ENCODE measurements at places on chromosomes 11 and 22.

GRCh38 chr11:103987629-103988594, 48.5 kb upstream of the DDI1 start:
- DNase-seq, result no peak

DNA sequence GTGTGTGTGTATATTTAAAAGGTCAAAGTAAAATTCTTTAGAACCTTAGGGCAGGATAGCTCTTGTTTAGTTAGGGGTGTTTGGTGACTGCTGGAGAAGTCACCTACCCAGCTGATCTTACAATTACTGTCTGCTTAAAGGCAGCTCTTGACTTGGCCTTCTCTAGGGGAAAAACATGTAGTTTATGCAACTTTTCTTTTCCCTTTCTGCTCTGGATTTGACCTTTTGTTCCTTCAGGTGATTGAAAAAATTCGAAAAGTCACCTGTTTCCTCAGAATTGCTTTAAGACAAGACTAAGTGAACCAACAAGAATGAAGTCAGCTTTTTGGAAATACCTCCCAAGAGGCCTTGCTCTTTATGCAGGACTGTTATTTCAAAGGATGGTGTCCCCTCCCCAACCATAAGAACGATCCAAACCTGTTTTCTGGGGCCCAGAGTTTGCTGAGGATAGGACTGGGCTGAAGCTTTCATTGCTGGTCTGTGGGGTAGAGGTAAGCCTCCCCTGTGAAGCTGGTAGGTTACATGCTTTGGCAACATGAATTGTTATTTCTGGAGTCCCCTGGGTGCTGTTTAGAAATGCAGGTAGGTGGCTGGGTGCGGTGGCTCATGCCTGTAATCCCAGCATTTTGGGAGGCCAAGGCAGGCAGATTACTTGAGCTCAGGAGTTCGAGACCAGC, 111.2 kb downstream of the PTPRJ start:
- no peak for DNase-seq

DNA sequence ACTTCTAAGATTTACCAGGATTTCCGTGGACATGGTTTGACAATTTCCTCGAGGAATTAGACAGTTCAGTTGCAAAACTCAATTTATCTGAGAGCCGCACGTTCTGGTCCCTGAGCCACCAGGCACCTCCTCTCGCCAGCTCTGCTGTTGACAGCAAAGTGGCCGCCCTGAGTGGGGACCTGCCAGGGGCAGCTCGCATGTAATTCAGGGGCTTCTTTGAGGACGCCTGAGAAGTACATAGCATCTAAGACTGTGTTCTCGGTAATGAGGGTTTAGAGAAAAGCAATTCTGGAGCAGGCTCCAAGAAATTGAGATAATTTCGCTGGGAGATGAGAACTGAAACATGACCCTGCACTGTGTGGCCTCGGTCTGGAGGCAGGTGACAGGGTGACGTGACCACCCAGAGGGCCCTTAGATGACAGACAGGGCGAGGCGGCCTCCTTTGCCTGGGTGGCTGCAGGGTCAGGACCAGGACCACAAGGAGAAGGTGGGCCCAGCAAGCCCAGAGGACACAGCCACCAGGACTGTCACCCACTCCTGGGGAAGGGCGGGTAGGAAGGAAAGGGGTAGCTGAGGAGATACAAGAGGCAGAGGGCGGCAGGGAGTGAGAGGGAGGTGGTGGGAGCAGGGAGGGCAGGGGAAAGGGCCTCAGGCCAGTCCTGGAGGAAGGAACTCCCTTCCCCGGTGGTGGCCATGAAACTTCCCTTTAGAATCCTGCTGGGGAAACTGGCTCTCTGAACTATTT, 55.0 kb downstream of the RTL6 start:
- no peak for DNase-seq

DNA sequence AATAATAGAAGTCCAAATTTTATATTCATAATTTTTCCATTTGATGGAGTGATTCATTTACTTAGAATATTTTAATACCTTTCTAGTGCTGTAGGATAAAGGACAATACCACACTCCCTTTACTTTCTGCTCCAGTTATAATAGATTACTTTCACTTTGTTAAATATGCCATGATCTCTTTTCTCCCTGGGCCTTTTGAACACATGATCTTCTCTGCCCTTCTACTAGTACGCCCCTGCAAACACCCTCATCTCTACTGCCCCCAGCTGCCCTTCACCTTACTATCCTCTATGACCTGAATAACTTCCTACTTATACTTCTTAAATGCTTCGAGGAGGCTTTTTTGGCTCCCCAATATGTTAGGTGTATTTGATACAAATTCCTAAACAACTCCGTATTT, 177.3 kb downstream of the GUCY1A2 start:
- no peak for DNase-seq

DNA sequence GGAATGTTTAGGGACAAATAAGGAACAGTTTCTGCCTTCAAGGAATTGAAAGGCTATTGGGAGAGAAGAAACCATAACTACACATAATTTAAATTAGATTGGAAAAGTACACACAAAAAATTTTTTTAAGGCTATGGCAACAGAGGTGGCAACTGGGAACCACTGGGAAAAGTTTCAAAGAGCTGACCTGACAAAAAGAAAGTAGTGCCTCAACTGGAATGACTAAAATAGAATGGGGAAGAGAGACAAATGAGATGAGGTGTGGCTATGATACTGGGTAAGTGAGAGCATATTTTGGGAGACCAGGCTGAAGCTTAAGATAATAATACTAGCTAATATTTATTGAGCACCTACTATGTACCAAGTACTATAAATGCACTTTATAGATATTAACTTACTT, 2.9 kb upstream of the AKIP1 start:
- no peak for DNase-seq

GRCh38 chr11:130888790-130889189, 27.5 kb downstream of the SNX19 start:
- no peak for DNase-seq

- DNase-seq, result no peak
These were observed 123.8 kb downstream of the TEAD1 start for GRCh38 chr11:12797996-12798395.

DNA sequence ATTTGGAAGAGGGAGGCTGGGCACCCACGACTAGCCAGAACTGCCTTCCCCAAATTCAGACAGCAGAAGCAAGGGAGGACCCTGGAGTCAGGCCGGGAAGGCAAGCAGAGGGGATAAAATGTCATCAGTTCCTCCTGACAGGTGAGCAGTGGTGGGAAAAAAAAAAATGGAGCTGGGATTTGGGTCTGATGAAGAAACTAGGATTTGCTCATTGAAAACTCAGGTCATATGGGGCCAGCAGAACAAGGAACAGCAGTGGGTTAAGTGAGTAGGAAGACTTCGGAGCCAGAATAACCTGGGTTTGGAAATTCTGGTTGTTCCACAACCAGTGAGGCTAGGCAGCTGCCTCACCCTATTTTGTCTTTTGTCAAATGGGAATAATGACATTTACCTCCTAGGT, 28.9 kb upstream of the DRD2 start:
- no peak for DNase-seq

GRCh38 chr11:106463154-106463553, 385.7 kb downstream of the AASDHPPT start:
- DNase-seq, result no peak

GRCh38 chr11:36388071-36388470, 92.0 kb downstream of the PRR5L start:
- DNase-seq, result no peak

GRCh38 chr22:29308791-29309262, 2.4 kb downstream of the GAS2L1 start:
- DNase-seq, result peak; percentile 50

- no peak for DNase-seq
These were observed 446.9 kb upstream of the B3GAT1 start for GRCh38 chr11:134858783-134859480.

GRCh38 chr11:101346591-101346990, 217.0 kb upstream of the PGR start:
- DNase-seq, result no peak

DNA sequence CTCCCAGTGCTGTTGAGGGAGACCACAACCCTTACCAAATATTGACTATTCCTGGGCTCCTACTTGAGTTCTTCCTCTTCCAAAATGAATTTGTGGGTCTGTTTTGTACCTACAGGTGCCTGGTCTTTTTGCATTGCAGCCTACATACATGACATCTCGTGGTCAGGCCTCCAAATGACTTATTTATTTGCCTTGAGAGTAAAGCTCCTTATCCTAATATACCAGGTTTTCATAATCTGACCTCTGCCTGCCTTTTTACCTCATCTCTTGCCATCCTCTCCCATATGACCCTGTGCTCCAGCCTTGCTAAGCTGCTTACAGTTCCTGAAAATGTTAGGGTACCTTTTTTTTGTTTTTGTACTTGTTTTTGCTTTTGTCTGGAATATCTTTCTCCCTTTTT, 130.4 kb downstream of the UVRAG start:
- DNase-seq, result no peak

DNA sequence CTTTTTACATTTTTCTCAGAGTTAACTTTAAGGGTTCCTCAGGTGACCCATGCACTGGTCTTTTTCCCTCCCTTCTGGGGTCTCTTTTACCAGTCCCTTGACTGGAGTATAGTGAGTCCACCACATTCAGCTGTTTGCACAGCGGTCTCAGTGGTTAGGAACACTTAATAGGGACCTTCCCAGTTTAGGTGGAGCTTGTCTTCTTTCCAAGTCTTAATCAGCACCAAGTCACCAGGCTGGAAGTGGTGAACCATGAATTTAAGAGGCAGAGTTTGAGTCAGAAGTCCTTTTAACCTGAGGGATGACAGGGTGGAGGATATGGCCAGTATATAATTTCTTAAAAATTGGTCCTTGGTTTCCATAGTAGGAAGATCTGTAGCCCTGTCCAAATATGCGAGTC, 349.7 kb upstream of the MPPED2 start:
- no peak for DNase-seq

DNA sequence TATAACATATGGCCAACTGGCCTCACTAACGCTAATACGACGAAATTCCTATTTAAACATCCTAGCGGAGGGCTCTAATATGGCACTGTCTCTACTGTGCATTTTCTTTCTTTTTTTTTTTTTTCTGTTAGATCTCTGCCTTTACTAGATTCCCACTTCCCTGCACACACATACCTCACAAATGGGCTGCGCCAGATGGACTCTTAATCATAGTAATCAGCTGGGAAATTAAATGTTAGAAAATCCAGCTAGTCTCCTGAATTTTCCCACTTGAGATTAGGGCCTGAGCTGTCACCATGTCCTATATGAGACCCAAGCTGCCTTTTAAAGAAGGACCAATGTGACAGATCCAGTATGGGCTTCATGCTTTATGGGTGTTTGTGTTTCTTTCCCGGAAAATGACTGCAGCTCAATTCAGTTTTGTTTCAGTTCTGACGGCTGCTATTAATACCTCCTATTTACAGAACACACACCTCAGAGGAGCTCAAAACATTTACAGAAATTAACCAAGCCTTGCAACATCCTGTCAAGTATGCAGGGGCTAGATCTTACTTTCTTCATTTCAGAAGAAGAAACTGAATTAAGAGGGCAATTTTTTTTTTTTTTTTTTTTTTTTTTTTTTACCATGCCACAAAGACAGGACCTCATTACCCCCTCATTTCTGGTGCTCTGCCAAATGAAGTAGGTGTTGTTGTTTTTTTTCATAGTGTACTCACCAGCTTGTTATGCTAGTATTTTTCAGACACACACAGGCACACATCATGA, 49.8 kb upstream of the BLID start:
- DNase-seq, result no peak

DNA sequence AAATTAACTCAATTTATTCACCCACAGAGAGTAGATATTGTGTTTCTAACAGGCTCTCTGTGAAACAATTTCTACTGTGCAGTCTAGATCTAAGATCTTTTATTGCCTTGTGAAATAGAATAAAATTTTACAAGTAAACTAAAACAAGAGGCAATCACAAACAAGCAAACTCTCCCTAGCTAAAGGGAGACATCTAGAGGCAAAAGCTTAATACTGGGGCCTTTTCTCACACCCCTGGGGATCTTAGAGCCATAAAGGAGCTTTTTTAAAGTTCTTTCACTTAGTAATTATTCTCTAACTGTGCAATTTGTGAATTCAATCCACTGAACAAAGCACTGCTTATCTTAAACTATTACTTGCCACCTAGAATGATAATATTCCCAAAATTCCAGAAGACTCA, 19.7 kb downstream of the ALG9 start:
- DNase-seq, result no peak

GRCh38 chr22:27718186-27719035, 83.1 kb downstream of the MN1 start:
- DNase-seq, result peak; percentile 57

DNA sequence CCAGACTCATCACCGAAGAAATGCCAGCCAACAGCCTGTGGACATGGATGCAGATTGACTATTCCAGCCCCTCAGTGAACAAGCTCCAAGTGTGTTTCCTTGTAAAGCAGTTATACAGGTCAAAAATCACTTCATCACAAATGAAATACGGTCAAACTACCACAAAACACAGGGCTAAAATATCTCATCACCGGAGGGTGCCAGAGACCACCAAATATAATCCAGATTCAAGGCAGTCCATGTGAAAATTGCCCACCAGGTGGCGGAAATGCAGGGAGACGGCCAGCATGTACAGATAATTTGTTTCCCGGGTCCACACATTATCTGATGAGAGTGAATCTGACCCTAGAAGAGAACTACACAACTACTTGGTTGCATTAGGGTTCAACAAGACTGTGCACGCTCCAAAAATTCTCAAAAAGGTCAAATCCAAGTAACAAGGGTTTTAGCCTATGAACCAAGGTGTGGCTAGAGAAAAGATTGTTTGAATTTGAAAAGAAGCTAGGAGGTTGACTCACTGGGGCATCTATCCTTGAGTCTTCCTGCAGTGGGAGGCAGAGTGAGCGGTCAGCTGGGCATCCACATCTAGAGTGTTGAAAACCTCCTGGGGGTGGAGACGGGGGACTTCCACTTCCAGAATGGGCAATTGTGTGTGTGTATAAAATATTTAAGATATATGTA, 71.7 kb downstream of the IGLL5 start:
- peak; percentile 81 for DNase-seq

DNA sequence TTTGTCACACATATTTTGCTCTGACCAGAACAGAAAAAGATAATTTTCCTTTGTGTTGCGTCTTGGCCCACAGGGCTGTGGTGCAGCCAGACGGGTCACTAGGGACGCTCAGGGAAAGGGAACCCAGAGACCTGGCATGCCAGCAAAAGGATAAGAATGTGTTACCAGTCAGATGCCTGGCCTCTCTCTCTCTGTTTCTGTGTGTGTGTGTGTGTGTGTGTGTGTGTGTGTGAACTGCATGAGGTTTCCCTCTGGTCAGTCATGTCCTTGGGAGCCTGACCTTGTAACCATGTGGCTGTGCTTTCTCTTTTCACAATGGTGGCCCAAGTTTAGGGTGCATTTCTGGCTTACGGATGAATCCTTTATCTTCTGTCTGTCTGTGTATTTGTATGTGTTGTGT, 25.4 kb downstream of the CCKBR start:
- DNase-seq, result no peak
